ENCODE measurements at places on chromosomes 6 and 20. TPM values are rescaled to one million over a fixed set of nuclear protein-coding genes. Genes with fewer than 3 reads are reported as not detected.

Gene RHAG
- total RNA-seq: not detected

DNA sequence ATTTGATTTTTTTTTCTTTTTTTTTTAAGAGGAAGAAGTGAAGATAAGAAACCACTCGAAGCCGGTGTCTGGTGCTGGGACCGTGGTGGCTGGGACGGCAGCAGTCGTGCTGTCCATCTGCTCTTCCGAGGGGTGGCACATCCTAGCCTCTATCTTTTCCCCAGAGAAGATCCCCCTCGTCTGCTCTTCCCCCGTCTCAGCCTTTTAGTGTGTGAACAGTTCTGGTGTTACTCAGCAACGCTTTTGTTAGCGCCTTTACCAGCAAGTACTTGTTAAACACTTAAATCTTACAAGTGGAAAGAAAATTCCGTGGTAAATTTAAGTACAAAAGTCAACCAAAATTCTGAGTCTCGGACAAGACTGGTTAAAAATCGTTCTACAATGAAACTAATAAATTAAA is 90.1 kb downstream of the RSPH3 start:
- peaks cover 3% of the 10 kb centered on the region for H3K36me3 ChIP-seq
- H3K27me3 ChIP-seq: no peaks in the 10 kb centered on the region
- peak overlapping the region; percentile 100 for H3K27ac ChIP-seq
- H3K4me1 ChIP-seq: peaks cover 26% of the 10 kb centered on the region
- DNase-seq: no peak

GRCh38 chr20:14777591-14777990 is 440.2 kb upstream of the FLRT3 start:
- H3K36me3 ChIP-seq: no peaks in the 10 kb centered on the region
- DNase-seq: no peak
- H3K4me3 ChIP-seq: no peak overlapping the region
- no peaks in the 10 kb centered on the region for H3K27me3 ChIP-seq
- H3K27ac ChIP-seq: no peak overlapping the region
- peaks cover 25% of the 10 kb centered on the region for H3K4me1 ChIP-seq

- DNase-seq: no peak
- H3K36me3 ChIP-seq: peaks cover 6% of the 10 kb centered on the region
- peaks cover 47% of the 10 kb centered on the region for H3K4me1 ChIP-seq
Observed at GRCh38 chr6:163530406-163530805, 115.9 kb downstream of the QKI start.

Data from type B pancreatic cell (in vitro differentiated cells).